ENCODE measurements at places on chromosomes 7 and 10.

DNA sequence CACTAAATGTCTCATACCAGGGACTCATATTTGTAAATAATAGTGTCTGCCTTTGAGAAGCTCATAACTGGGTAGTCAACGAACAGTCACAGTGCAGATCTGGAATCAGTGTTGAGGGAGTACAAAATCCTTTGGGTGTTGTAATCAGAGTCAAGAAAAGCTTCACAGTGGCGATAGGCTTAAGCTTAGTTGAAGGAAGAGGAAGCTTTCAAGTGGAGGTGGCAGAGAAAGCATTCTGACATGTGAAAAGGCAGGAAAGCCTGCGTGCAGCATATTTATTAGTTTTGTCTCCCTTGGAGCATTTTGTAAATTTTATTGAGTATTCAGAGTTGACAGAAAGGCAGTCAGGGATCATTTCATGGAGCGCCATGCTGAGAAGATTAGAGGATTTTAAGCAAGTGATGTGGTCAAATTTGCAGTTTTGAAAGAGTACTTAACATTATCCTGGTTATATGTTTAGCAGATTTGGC is 104.9 kb downstream of the ADK start:
- H3K36me3 ChIP-seq: no peaks in the 10 kb centered on the region
- no peak overlapping the region for H3K4me3 ChIP-seq
- H3K4me1 ChIP-seq: peaks cover 28% of the 10 kb centered on the region
- no peak overlapping the region for H3K27ac ChIP-seq
- DNase-seq: no peak

- H3K4me3 ChIP-seq: no peak overlapping the region
- no peak for DNase-seq
- H3K27ac ChIP-seq: no peak overlapping the region
- peaks cover 10% of the 10 kb centered on the region for H3K4me1 ChIP-seq
These were observed 68.7 kb downstream of the CAV1 start for GRCh38 chr7:116593359-116594075.

GRCh38 chr10:36048780-36049179 is 406.7 kb upstream of the FZD8 start:
- H3K27ac ChIP-seq: no peak overlapping the region
- H3K4me1 ChIP-seq: no peaks in the 10 kb centered on the region
- H3K27me3 ChIP-seq: no peaks in the 10 kb centered on the region
- H3K36me3 ChIP-seq: no peaks in the 10 kb centered on the region
- no peak overlapping the region for H3K4me3 ChIP-seq

GRCh38 chr7:155893176-155893575 is 80.9 kb upstream of the SHH start:
- no peak overlapping the region for H3K4me3 ChIP-seq
- peaks cover 4% of the 10 kb centered on the region for H3K27me3 ChIP-seq
- no peak for DNase-seq
- no peaks in the 10 kb centered on the region for H3K36me3 ChIP-seq
- no peak overlapping the region for H3K27ac ChIP-seq
- H3K4me1 ChIP-seq: no peaks in the 10 kb centered on the region

DNA sequence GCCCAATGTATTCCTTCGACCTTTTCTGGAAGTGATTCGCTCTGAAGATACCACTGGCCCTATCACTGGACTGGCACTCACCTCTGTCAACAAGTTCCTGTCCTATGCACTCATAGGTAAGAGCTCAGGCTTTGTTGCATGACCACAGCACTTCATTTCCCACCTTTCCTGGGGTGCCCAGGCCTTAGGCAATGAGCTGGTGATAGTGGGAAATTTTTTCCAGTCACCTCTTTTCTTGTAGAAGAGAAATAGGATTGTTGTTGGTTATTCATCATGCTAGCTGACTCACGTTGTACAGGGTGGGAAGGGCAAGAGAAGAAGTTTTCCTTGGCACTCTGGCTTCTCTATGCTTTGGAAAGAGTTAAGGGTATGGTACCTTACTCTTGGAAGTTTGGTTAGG is 51.4 kb upstream of the NFKB2 start:
- no peak for DNase-seq
- H3K4me3 ChIP-seq: no peak overlapping the region
- peaks cover 48% of the 10 kb centered on the region for H3K36me3 ChIP-seq
- H3K27me3 ChIP-seq: no peaks in the 10 kb centered on the region
- no peak overlapping the region for H3K27ac ChIP-seq

DNA sequence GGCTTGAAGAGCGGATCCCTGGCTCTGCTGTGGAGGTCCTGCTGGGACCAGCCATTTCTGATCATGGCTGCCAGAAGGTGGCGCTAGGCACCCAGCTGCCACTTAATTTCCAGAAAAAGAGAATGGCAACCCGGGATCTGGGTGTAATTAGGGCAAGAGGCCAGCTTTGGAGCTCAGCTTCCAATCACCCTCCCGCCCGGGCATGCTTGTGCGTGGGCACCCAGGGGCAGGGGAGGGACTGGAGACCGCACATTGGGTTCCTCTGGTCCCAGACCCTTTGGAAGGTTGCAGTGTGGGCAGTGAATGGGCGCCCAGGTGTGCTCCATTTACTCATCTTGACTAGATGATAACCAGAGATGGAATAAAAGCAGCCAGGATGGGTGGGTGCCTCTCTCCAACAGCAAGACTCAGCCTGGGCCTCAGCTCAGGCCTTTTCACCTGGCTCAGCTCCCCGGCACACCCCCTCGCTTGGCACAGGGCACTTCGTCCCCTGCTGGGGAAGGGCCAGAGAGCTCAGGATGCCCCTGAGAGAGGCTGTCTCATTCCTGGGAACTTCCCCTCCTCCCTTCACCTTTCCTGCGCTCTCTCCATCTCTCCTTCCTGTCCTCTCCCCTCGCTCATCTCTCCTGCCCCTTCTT is 14.7 kb downstream of the FAM241B start:
- H3K4me3 ChIP-seq: no peak overlapping the region
- H3K4me1 ChIP-seq: no peaks in the 10 kb centered on the region
- peaks cover 17% of the 10 kb centered on the region for H3K27me3 ChIP-seq

DNA sequence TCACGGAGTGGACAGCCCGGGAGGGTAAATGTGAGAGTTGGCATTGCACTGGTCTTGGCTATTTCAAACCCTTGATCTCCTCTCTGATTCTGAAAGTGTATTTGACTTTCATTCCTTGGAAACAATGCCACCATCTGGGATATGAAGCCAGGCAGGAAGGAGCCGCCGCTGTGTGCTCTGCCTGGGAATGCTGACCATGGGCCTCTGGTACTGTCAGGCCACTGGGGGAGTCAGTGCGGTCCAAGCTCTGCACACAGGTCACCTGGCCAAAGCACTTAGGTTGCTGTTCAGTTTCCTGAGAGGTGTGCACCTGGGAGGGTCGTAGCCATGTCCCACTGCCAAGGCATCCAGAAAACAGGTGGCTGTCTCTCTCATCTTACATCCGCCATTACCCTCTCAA is 68.5 kb upstream of the SHH start:
- no peak overlapping the region for H3K27ac ChIP-seq
- no peak overlapping the region for H3K4me3 ChIP-seq
- H3K27me3 ChIP-seq: no peaks in the 10 kb centered on the region
- peaks cover 3% of the 10 kb centered on the region for H3K4me1 ChIP-seq
- no peak for DNase-seq
- no peaks in the 10 kb centered on the region for H3K36me3 ChIP-seq

DNA sequence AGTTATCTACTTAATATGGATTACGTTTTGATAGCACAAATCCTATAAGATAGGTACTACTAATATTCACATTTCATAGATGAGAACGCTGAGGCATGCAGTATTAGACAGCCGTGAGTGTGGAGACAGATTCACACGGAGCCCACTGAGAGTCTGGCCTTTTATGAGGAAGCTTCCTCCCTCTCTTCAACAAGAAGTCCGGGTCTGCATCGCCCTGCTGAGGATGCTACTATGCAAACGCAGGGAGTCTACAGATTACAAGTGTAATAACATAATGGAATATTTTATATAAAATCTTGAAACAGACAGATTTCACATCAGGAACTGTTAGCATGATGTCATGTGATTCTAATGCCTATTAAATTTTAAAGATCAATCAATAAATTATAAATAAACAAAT is 255.9 kb upstream of the GLI3 start:
- no peak for DNase-seq
- peaks cover 6% of the 10 kb centered on the region for H3K27me3 ChIP-seq
- no peak overlapping the region for H3K4me3 ChIP-seq
- H3K4me1 ChIP-seq: peaks cover 5% of the 10 kb centered on the region
- no peaks in the 10 kb centered on the region for H3K36me3 ChIP-seq

DNA sequence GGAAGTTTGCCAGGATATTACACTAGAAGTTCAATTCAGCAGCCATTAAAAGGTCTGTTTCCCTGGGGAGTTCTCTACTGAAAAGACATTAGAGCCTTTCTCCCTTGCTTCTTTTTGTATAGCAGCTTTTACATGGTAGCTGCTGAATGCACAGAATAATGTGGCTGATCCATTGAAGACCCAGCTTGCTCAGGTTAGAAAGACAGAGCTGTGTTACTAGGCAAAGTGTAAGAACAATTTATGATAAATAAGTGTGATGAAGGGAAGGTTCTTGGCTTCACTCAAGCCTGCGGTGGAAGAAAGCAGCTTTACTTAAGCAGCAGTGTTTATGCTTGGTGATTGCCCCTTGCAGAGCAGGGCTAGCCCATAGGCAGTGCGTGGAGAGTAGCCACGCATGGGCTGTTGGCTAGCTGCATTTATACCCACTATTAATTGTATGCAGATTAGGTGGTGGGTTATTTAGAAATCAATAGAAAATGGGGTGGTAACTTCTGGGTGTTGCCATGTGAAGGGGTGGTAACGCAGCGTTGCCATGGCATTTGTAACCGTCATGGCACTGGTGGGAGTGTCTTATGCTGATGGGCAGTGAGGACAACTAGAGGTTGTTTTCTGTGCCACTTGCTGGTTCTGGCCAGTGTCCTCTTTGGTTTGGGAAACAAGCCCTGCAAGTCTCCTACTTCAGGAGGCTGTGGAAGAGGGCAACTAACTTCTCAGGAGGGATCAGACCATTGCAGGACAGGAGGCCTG is 942.9 kb downstream of the NRG3 start:
- no peaks in the 10 kb centered on the region for H3K36me3 ChIP-seq
- H3K27ac ChIP-seq: no peak overlapping the region
- H3K27me3 ChIP-seq: no peaks in the 10 kb centered on the region
